AG04449 (cell line): ENCODE measurements at places on chromosomes 11 and 22.

GRCh38 chr11:100612766-100613165, 74.3 kb upstream of the ARHGAP42 start:
- DNase-seq = no peak

DNA sequence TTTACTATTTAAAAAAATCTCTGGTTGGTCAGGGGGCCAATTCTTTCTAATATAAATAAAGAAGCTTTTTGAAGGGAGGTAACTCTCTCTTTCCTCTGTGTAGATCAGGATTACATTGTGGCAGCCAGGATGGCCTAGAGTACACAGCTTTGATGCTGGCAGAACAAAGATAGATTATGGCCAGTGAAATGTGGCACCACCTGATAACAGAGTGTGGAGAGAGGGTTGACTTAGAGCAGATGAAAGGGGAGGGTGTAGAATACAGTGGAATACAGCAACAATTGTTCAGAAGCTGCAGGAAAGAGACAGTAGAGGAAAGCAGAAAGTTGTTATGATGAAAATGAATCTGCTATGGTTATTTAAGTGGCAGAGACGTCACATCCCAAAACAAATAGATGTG, 99.0 kb downstream of the FAR1 start:
- no peak for DNase-seq

- DNase-seq = no peak
Measured at GRCh38 chr11:60870276-60870675, 2.9 kb downstream of the ZP1 start.

GRCh38 chr11:45665206-45665932, at the start of gene CHST1:
CHST1 (minus strand) TSS chr11:45665622; CDS start chr11:45650923, 14,699 bp downstream.
- DNase-seq = no peak

DNA sequence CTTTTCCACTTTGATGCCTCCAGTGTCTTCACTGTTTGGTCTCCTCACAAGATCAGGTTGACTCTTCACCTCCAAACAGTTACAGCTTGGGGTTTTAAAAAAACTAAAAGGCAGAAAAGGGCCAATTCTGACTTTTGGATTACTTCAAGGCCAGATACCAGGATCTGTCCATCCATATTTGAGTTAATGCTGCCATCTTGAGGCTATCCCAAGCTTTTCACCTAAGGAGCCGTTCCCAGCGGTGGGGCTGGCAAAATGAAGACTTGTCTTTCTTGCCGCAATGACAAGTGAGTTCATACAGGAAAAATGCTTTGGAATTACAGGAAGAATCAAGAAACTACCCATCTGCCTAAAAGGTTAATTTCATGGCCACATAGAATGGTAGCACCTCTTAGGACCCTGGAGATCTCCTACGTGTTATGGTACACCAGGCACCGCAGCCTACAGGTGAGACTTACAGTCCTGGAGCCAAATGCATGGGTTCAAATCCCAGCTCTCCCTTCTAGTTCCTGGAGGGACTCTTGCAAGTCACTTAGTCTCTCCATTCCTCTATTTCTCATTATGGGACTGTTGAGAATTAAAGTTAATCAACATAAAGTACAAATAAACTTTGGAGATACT, 6.0 kb upstream of the OR5B21 start:
- no peak for DNase-seq

DNA sequence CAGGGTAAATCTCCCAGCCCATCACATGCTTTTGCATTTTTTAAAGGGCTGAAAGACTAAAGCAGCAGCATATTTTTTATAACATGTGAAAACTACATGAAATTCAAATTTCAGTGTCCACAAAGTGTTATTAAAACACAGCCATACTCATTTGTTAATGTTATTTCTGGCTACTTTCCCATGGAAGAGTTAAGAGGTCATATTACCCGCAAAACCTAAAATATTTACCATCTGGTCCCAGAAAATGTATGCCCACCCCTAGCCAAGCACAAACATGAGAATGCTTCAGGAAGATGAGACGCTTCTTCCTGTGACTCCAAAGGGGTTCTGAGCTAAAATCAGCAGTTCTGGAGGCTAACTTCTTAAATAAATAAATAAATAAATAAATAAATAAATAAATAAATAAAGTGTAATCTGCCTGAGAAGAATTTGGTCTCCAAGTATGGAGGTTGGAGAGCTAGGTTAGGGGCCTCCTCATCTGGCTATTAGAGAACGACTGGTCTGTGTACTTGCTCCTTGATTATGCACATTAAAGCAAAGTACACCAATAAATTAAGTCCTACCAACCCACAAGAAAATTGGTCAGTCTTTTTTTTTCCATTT, 9.7 kb downstream of the IMMP1L start:
- DNase-seq = no peak

GRCh38 chr22:39989633-39990032, 5.1 kb upstream of the FAM83F start:
- DNase-seq = no peak

DNA sequence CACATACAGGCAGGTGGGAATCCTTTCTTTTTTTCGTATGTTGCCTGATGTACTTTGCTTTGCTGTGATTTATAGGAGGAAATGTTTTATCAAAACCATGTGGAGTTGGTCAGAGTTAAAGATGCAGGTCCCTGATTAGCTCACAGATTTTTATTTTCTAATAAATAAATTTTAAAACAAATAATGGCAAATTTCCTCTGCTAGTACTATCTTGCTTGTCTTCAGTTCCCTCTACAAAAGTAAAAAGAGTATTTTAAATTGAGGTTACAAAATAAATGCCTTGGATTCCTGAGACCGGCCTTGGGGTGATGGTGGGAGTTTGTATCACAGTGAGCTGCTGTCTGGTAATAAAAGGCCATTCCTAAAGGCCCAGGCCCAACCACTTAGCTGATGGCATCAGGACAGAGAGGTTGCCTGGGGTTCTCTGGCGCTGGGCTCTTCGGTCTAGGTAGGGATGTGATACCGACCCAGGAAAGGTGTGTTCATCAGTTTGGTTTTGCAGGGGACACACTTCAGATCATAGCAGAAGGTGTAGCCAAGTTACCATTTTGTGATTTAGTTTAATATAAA, 129.0 kb downstream of the TBC1D22A start:
- DNase-seq = no peak

DNA sequence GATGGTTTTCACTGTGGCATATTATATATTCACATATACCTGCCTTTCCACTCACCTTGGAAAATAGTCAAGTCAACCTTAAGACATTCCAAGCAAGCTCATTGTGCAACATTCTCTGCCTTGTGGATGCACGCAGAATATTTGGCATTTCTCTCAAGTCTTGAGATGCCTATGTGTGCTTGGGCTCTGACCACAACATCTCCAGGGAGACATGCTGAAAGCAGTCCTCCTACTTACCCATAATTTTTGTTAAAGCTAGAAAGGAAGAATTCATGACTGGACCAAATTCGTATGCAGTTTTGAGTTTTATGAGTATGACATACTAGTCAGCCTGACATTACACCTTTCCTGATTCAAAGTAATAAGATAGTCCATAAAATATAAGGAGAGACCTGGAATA, 684.0 kb downstream of the OPCML start:
- DNase-seq = peak; percentile 82
